ENCODE measurements at places on chromosomes 11 and 22. TPM values are rescaled to one million over a fixed set of nuclear protein-coding genes. Genes with fewer than 3 reads are reported as not detected.
A peak's percentile ranks its signal among the peaks of the same experiment; 100 is the strongest.

POLR2L gene
- total RNA-seq: 88.1 TPM

CELSR1 gene
- total RNA-seq: 6.2 TPM

DNA sequence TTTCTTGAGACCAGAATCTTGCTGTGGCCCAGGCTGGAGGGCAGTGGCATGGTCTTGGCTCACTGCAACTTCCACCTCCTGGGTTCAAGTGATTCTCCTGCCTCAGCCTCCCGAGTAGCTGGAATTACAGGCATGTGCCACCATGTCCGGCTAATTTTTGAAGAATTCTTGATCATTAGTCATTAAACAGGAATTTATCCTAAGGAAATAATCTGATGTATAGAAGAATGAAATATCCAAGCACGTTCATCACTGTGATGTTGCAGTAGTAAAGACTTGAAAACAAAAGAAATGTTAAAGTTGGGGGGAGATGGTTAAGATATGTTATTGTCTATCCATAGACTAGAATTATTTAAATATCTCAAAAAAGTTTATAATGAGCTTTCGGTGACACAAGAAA lies 23.6 kb downstream of the CBL start:
- no peak for DNase-seq

- peak; percentile 31 for DNase-seq
Observed at GRCh38 chr11:65448418-65449105, 26.0 kb downstream of the NEAT1 start.

HTR3B gene
- total RNA-seq: not detected

GRCh38 chr11:45435706-45436105 lies 149.6 kb upstream of the SYT13 start:
- DNase-seq: no peak

GRCh38 chr22:19966908-19967750 lies 25.5 kb upstream of the TXNRD2 start:
- DNase-seq: no peak

- DNase-seq: no peak
Observed at GRCh38 chr11:83816572-83817187, 530.5 kb upstream of the CCDC90B start.

TPBGL gene
- not detected for total RNA-seq

- DNase-seq: peak; percentile 63
Observed at GRCh38 chr11:121471167-121471566, 18.4 kb upstream of the SORL1-AS1 start.

- no peak for DNase-seq
Observed at GRCh38 chr11:6475936-6476335, 2.2 kb upstream of the TRIM3 start.

DNA sequence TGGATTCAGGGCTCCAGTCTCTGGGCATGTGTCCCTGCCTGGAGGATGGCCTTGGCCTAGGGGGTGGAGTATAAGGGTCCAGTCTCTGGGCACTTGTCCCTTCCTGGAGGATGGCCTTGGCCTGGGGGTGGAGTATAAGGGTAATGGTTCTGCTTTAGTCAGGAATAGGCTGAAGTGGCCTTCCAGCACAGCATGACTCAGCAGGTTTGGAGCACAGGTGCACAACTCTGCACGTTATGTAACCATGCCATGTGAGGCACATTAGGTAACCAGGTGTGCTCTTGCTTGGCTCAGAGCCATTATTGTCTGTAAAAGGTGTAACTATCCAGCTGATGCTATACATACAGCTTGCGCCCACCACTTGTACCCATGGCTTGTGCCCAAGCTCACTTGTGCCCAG lies 48.4 kb upstream of the POLD3 start:
- no peak for DNase-seq

C22orf31 gene
- not detected for total RNA-seq

- no peak for DNase-seq
Observed at GRCh38 chr11:58787903-58788302, 56.2 kb upstream of the GLYAT start.

All from right lobe of liver (tissue), 6 donors.